AG08395 (cell line): ENCODE measurements at places on chromosomes 4 and X.

GRCh38 chr4:138177278-138177968, 64.7 kb downstream of the SLC7A11 start:
- no peak for DNase-seq

- no peak for DNase-seq
Measured at GRCh38 chr4:589219-589963, 13.3 kb upstream of the TMEM271 start.

GRCh38 chr4:108834166-108834834, 71.4 kb upstream of the ETNPPL start:
- DNase-seq = peak; percentile 48

GRCh38 chr4:169573889-169574288, 38.5 kb downstream of the NEK1 start:
- DNase-seq = no peak

- DNase-seq = no peak
Measured at GRCh38 chrX:15744181-15744867, 6.3 kb downstream of the CA5B start.

DNA sequence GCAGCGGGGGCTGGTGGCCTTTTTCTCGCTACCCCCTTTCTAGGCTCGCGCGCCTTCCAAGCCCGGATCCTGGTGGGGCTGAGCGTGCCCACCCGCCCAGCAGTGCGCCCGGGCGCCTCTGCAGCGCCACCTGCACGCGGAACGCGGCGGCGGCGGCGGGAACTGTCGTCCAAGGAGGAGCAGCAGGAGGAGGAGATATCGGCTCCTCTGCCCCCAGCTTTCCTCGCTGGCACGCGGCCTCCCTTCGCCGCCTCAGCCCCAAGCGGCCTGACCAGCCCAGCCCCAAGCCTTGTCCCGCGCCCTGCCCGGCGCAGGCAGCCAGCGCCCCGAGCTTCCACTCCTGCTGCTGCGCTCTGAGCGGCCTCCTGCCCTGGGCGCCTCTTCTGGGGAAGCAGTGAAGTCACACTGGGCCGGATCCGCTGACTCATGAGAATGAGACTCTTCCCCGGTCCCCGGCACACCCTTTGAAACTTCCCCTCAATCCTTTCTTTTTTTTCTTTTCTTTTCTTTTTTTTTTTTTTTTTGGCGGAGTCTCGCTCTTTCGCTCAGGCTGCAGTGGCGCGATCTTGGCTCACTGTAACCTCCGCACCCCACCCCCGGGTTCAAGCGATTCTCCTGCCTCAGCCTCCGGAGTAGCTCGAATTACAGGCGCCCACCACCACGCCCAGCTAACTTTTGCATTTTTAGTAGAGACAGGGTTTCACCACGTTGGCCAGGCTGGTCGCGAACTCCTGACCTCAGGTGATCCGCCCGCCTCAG, 10.6 kb upstream of the ELF4 start:
- peak; percentile 80 for DNase-seq

DNA sequence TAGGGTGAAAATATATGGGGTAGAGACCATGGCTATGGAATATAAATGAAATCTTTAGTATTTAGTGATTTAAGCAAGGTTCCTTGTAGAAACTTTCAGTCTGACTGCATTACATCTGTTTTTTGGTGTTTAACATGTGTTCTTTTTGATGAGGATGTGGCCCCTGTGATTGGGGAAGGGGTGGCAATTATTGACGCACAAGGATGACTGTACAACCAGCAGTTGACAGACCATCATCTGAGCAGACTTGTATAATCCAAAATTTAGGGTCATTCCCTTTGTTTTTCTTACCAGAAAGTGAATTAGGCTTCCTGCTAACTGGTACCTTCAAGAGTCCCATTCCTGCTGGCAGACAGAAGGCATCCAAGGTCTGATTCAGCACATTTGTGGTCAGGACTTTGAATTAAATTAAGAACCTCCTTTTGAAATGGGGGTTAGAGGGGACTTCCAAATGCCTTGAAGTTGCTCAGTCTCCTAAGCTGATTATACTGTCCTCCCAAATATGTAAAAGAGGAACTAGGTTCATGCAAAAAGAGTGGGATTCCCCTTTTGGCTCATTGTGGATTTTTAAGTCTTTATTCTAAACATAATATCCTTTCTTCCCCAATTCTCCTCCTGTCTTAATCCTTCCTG, 112.4 kb upstream of the CXCL13 start:
- DNase-seq = no peak

- no peak for DNase-seq
Measured at GRCh38 chr4:25676221-25676620, 20.6 kb downstream of the SLC34A2 start.

GRCh38 chrX:129747533-129747932, 8.8 kb downstream of the XPNPEP2 start:
- DNase-seq = no peak

DNA sequence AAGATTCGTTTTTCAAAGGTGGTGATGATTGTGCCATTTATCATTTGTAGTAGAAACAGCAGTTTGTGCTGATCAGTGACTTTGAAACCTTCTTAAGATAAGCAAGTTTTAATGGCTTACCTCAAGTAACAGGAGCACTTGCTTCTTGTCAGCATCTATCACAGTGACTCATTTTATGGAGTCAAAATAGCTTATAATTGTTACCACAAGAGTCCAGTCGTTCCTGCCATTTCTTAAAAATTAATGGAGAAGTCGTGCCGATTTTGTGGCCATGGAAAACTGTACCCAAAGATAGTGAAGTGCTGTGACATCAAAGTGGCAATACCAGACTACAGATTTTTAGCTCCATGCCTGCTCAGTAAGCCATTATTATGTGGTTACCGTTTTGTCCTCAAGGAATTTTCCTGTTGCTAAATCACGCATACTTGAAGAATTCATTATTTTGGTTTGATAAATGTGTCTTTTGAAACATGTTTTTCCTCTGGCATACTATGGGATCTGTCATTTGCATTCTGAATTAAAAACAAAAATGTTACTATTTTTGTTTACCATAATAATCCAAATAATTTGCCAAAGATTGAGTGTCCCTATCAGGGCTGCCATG, 129.9 kb downstream of the CBR4 start:
- DNase-seq = peak; percentile 57

GRCh38 chr4:75235359-75235951, 278.7 kb downstream of the RCHY1 start:
- no peak for DNase-seq
